CD4-positive, alpha-beta T cell (primary cell): ENCODE measurements at places on chromosomes 11 and 22. TPM values are rescaled to one million over a fixed set of nuclear protein-coding genes. Genes with fewer than 3 reads are reported as not detected.

Gene KCNA4
- total RNA-seq = not detected

GRCh38 chr11:108886660-108887009 is 221.8 kb downstream of the DDX10 start:
- DNase-seq = no peak

Gene RAB39A
- total RNA-seq = not detected

GRCh38 chr11:117443266-117444186 is 115.9 kb downstream of the CEP164 start:
- no peak for DNase-seq

DNA sequence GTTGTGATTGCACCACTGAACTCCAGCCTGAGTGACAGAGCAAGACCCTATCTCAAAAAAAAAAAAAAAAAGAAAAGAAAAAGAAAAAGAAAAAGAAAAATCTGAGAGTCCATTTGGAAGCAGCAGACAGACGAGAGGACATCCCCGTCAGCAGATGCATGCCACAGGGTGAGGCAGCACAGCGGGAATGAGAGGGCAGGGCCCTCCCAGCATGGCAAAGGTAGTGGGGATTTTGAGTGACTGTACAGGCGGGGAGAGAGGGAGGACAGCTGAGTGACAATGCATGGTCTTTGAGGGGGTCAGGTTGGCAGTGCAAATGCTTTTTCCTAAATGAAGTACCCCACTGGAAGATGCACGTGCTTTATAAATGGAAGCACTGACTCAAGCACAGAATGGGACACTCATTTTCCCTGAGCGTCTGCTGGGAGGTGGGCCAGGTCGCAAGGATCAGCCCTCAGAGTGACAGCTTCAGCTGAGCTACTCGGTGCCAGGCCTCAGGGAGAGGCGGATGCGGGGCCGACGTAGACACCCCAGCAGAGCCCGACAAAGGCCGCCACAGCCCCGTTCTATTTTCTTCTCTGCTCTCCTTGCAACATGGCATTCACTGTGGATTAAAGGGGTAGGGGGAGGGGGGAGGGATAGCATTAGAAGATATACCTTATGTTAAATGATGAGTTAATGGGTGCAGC is 113.5 kb downstream of the SHANK2 start:
- no peak for DNase-seq

Gene C11orf86
- not detected for total RNA-seq

Gene SHISAL1
- total RNA-seq = not detected

DNA sequence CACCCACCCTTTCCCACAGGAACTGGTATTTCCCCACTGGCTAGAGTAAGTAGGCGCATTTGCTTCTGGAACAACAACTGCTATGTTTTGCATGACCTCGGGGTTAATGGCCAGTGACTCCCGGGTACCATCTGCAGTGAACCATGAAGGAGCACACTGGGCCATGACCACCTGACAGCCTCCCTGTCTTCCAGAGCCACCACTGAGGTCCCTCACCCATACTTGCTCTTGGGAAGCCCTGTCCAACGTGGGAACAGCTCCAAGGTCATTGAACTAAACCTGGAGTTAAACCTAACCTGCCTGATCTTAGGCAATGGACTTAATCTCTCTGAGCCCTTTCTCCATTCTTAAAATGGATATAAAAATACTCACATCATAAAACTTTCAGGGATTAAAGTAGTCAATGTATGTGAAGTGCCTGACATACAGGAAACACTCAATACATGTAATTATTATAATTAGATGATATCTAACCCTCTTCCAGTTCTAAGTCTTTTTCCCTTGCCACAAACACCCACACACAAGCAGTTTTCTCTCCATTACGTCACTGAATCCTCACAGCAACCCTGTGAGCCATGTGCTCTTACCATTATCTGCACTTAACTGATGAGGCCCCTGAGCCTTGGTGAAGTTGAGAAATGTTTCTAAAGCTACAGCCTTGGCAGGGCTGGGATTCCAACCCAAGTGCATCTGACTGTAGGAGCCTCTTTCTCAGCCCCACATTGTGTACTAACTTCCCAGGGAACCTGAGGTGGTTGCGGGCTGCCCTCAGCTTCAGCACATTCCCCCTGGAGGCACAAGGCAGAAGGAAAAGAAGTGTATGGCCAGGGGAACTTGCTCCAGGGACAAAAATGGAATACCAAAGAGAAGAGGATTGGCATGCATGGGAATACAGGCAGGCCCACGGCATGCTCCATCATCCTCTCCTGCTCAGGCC is 74.5 kb upstream of the NCAM1 start:
- peak; percentile 8 for DNase-seq

Gene CNIH2
- 6.2 TPM for total RNA-seq

Gene DDI1
- not detected for total RNA-seq

- DNase-seq = no peak
Observed at GRCh38 chr11:44950031-44950624, 555 bp downstream of the TP53I11 start.

Gene ST3GAL4
- 1.6 TPM for total RNA-seq

- no peak for DNase-seq
Observed at GRCh38 chr11:8690374-8691342, 8.1 kb downstream of the RPL27A start.
